Neural progenitor cell (in vitro differentiated cells): ENCODE measurements at places on chromosomes 3 and 15. TPM values are rescaled to one million over a fixed set of nuclear protein-coding genes. Genes with fewer than 3 reads are reported as not detected.

DNA sequence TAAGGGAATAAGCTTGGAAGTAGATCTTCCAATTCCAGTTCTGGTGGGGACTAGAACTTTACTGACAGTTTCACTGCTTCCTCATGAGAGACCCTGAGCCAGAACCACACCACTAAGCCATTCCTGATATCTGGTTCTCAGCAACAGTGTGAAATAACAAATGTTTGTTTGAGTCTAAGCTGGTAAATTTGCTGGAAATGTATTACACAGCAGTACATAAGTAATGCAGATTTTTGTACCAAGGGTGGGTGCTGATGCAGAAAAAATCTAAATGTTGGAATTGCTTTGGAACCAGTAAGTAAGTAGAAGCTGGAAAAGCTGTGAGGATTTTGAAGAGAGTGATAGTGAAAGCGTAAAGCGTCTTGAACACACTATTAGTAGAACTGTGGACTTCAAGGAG lies 14.4 kb upstream of the AKAP13 start:
- no peak for DNase-seq

DNA sequence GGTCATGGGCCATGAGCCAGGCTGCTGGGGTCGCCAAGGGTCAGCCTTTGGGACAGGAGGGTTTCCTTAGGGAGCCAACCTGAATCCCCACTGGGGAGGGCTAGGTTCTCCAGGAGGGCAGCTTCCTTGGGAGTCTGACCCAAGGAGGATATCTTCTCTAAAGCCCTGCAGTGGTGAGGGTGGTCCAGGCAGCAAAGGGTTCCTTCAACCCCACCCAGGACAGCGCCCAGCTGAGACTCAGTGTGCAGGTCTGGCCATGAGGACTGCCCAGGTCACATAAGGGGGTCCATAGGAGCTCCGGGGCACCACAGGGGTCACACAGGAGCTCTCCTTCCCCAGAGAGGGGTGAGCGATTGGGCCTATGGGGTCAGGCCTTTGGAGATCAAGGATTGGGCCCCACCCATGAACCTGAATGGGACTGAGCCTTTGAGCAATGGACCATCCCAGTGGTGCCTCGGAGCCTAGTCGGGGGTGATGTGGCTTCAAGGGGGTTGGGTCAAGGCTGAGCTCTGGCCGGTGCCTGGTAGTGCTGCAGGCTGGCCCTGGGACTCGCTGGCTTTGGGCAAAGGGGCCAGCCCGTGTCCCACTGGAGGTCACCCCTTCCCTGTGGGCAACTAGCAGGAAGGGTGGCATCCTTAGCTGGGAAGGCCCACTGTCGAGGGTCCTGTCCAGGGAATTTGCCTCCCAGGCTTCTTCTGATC lies 216.5 kb downstream of the SNRPN start:
- no peak for DNase-seq

The FSTL1 gene
- 280 and 327 TPM in 2 replicates for total RNA-seq

The RGMA gene
- 41.4 and 85.1 TPM in 2 replicates for total RNA-seq

The PPP1R14D gene
- not detected in 2 replicates for total RNA-seq
